CD8-positive, alpha-beta memory T cell (primary cell): ENCODE measurements at places on chromosomes 7 and 10. TPM values are rescaled to one million over a fixed set of nuclear protein-coding genes. Genes with fewer than 3 reads are reported as not detected.
A peak's percentile ranks its signal among the peaks of the same experiment; 100 is the strongest.

The OR6V1 gene
- polyA plus RNA-seq, result not detected

The GOLGA7B gene
- 0.62 TPM for polyA plus RNA-seq

The MAT1A gene
- polyA plus RNA-seq, result not detected

The SCIN gene
- polyA plus RNA-seq, result not detected

The KIAA1217 gene
- not detected for polyA plus RNA-seq

The ANKRD61 gene
- not detected for polyA plus RNA-seq

The MKI67 gene
- polyA plus RNA-seq, result 0.70 TPM

The WDR86 gene
- polyA plus RNA-seq, result 10.4 TPM

The VAX1 gene
- polyA plus RNA-seq, result not detected

The LIPN gene
- polyA plus RNA-seq, result not detected

The NKX1-2 gene
- not detected for polyA plus RNA-seq

The CDK1 gene
- 0.52 TPM for polyA plus RNA-seq

The PKD2L1 gene
- polyA plus RNA-seq, result not detected

DNA sequence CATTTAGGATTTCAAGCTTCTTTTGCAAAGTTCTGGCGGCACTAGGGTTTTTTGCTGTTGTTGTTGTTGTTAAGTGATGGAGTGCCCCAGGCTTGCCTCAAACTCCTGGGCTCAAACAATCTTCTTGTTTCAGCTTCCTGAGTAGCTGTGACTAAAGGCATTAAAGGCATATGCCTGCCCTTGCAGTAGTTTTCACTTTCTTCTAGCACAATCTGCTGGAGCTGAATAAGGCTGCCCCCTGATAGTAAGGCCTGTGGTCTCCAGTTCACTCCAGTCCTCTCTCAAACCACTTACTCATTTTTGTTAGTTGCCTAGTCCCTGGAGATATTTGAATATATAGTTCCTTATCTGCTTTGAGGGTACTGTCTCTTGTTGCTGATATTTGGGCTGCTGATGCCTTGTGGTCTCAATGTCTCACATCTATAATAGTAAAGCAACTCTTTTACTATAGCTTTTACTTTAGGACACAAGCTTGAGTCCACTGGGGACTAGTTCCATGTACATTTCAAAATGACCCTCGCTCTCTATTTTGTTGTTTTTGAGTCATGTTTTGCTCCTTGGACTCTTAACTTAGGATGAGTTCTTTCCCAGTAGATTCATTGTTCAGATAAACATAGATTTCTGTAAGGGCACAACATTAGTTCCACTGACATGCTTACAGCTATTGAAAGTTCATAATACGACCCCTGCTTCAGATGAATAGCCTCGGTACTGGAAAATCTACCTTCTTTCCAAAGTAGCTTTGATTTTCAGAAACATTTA is 25.5 kb downstream of the PHF14 start:
- H3K4me1 ChIP-seq, result no peaks in the 10 kb centered on the region
- DNase-seq, result no peak
- H3K36me3 ChIP-seq, result no peaks in the 10 kb centered on the region
- H3K27ac ChIP-seq, result no peak overlapping the region

- H3K4me1 ChIP-seq, result no peaks in the 10 kb centered on the region
- H3K27me3 ChIP-seq, result no peaks in the 10 kb centered on the region
- no peaks in the 10 kb centered on the region for H3K36me3 ChIP-seq
These were observed 198.4 kb downstream of the PCLO start for GRCh38 chr7:82964150-82964882.

GRCh38 chr7:120709972-120710320 is 148.0 kb downstream of the TSPAN12 start:
- no peak overlapping the region for H3K4me3 ChIP-seq
- no peaks in the 10 kb centered on the region for H3K36me3 ChIP-seq
- no peaks in the 10 kb centered on the region for H3K4me1 ChIP-seq
- no peak overlapping the region for H3K27ac ChIP-seq
- no peak for DNase-seq
- no peaks in the 10 kb centered on the region for H3K27me3 ChIP-seq

GRCh38 chr7:143974459-143974858 is 19.8 kb downstream of the OR2F1 start:
- H3K4me3 ChIP-seq, result no peak overlapping the region
- H3K36me3 ChIP-seq, result no peaks in the 10 kb centered on the region
- H3K27me3 ChIP-seq, result no peaks in the 10 kb centered on the region
- no peak overlapping the region for H3K27ac ChIP-seq

- no peak for DNase-seq
- H3K4me3 ChIP-seq, result no peak overlapping the region
- H3K27ac ChIP-seq, result no peak overlapping the region
- no peaks in the 10 kb centered on the region for H3K4me1 ChIP-seq
- H3K36me3 ChIP-seq, result no peaks in the 10 kb centered on the region
- H3K27me3 ChIP-seq, result no peaks in the 10 kb centered on the region
These were observed 105.7 kb downstream of the FOXL3 start for GRCh38 chr7:395643-396042.

DNA sequence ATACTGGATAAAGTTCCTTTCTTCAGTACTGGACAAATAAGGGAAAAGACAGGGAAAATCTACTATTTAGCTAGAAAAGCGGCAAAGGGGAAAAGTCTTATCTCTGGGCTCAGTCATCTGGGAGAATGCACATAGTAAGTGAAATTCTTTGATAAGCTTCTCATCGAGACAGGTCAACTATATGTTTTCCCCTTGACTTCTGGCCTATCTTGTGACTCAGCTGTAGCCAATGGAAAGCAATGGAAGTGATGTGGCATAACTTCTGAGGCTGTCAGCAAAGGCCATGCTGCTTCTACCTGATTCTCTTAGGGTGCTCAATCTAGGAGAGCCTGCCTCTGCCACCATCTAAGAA is 91.9 kb downstream of the PCGF5 start:
- H3K36me3 ChIP-seq, result no peaks in the 10 kb centered on the region
- no peak overlapping the region for H3K27ac ChIP-seq
- DNase-seq, result no peak
- no peaks in the 10 kb centered on the region for H3K27me3 ChIP-seq

DNA sequence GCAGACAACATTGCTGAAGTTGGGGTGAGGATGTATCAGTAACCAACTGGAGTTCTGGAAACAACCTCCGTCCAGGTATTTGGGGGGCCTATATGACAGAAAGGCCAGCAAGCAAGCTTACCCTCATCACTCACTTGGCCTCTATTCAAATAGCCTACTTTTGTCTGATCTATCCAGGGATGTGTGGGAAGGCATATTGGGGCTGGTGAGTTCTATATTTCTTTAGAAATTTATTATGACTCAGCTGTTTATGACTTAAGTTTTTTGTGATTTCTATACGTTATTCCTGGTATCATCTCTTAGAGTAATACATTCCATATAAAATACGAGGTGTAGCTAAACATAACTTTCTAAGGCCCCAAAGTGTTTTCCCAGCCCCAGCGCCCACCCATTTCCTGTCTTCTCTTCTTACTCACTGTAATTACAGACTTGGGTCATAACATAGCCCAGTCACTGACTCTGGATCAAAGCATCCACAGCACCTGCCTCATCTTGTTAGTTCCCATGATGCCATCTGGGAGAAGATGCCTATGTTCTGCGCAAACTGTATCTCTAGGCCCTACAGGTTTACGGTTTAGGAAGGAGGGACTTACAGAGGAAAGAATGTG is 18.1 kb downstream of the GARS1 start:
- H3K4me3 ChIP-seq, result no peak overlapping the region
- no peaks in the 10 kb centered on the region for H3K4me1 ChIP-seq
- H3K27ac ChIP-seq, result no peak overlapping the region

DNA sequence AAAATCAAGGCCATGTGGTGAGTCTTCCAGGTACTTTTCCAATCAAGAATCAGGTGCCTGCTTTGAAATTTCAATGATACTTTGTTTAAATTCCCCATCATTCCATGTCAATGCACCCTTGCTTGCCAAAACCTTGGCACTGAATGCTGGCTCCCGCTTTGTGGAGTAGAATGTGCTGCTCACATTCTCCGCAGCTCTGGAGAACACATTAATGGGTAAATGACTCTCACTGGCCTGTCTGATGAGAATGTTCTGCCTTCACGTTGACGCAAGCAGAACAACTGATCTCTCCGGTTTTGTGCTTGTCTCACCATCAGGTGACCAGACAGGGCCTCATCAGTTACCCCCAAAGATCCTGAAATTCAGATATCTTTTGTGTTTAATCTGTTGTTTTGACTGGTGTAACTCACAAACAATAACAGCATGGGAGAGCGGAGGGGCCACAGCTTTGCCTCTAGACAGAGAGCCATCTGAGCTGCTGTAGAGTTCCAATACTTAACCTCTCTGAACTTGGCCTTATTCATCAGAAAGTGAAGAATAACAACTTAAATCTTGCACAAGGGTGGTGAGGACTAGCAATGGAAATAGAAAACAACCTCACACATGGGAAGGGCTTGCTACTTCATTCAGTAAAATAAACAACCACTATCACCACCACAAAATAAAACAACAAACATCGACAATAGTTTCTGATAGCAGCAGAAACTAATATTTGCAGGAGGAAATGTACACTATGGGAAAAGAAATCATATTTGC is 276.9 kb upstream of the IGFBP3 start:
- H3K36me3 ChIP-seq, result no peaks in the 10 kb centered on the region
- DNase-seq, result no peak
- H3K4me3 ChIP-seq, result no peak overlapping the region
- no peaks in the 10 kb centered on the region for H3K27me3 ChIP-seq
- H3K27ac ChIP-seq, result no peak overlapping the region
- no peaks in the 10 kb centered on the region for H3K4me1 ChIP-seq

- H3K27ac ChIP-seq, result peak overlapping the region; percentile 88
- DNase-seq, result peak; percentile 84
- no peaks in the 10 kb centered on the region for H3K27me3 ChIP-seq
- no peak overlapping the region for H3K4me3 ChIP-seq
- H3K4me1 ChIP-seq, result peaks cover 24% of the 10 kb centered on the region
- H3K36me3 ChIP-seq, result no peaks in the 10 kb centered on the region
These were observed 361.8 kb downstream of the GATA3 start for GRCh38 chr10:8416192-8416701.

DNA sequence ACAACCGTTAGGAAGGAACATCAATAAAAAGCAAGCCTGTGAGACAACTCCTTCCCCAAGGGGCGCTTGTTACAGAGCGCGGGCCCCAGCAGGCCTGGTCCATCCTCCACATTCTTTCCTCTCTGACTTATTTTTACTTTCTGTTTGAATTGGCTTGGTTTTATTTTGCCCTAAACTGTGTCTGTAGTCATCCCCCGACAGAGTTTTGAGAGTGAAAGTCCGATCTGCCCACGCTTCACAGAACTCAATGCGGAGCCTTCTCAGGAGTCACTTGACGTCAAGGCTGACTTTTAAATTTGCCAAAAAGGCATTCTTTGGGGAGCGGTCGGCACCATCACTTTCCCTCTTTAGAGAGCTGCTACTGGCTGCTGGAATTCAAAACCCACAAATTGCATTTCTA is 150.1 kb upstream of the KLF6 start:
- peak overlapping the region; percentile 36 for H3K4me3 ChIP-seq
- peak overlapping the region; percentile 69 for H3K27ac ChIP-seq
- peak; percentile 53 for DNase-seq
- no peaks in the 10 kb centered on the region for H3K36me3 ChIP-seq

DNA sequence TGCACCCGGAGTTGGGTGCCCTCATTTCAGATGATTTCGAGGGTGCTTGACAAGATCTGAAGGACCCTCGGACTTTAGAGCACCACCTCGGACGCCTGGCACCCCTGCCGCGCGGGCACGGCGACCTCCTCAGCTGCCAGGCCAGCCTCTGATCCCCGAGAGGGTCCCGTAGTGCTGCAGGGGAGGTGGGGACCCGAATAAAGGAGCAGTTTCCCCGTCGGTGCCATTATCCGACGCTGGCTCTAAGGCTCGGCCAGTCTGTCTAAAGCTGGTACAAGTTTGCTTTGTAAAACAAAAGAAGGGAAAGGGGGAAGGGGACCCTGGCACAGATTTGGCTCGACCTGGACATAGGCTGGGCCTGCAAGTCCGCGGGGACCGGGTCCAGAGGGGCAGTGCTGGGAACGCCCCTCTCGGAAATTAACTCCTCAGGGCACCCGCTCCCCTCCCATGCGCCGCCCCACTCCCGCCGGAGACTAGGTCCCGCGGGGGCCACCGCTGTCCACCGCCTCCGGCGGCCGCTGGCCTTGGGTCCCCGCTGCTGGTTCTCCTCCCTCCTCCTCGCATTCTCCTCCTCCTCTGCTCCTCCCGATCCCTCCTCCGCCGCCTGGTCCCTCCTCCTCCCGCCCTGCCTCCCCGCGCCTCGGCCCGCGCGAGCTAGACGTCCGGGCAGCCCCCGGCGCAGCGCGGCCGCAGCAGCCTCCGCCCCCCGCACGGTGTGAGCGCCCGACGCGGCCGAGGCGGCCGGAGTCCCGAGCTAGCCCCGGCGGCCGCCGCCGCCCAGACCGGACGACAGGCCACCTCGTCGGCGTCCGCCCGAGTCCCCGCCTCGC is at the start of gene EGFR:
EGFR (plus strand) TSS at position 657 of the 830 bp plus-strand sequence. CDS start 261 bp downstream, outside the sequence.
- no peak within 1 kb of the TSS for H3K4me3 ChIP-seq
- no peaks in the 10 kb centered on the region for H3K4me1 ChIP-seq
- DNase-seq, result no peak
- no peaks in the 10 kb centered on the region for H3K27me3 ChIP-seq
- H3K36me3 ChIP-seq, result no peaks in the 10 kb centered on the region

- H3K36me3 ChIP-seq, result no peaks in the 10 kb centered on the region
- peak overlapping the region; percentile 86 for H3K27ac ChIP-seq
- peak overlapping the region; percentile 94 for H3K4me3 ChIP-seq
- DNase-seq, result peak; percentile 33
These were observed 2.5 kb downstream of the TRIM8 start for GRCh38 chr10:102646610-102647442.

GRCh38 chr10:130901311-130902165 is 410.0 kb downstream of the TCERG1L start:
- H3K4me1 ChIP-seq, result no peaks in the 10 kb centered on the region
- H3K27me3 ChIP-seq, result no peaks in the 10 kb centered on the region
- no peak for DNase-seq
- no peaks in the 10 kb centered on the region for H3K36me3 ChIP-seq
- no peak overlapping the region for H3K27ac ChIP-seq
- no peak overlapping the region for H3K4me3 ChIP-seq

GRCh38 chr7:875051-875450 is 1.3 kb upstream of the GET4 start:
- DNase-seq, result no peak
- H3K27me3 ChIP-seq, result no peaks in the 10 kb centered on the region
- no peak overlapping the region for H3K4me3 ChIP-seq
- H3K36me3 ChIP-seq, result peaks cover 6% of the 10 kb centered on the region
- H3K27ac ChIP-seq, result no peak overlapping the region
- H3K4me1 ChIP-seq, result peaks cover 36% of the 10 kb centered on the region

DNA sequence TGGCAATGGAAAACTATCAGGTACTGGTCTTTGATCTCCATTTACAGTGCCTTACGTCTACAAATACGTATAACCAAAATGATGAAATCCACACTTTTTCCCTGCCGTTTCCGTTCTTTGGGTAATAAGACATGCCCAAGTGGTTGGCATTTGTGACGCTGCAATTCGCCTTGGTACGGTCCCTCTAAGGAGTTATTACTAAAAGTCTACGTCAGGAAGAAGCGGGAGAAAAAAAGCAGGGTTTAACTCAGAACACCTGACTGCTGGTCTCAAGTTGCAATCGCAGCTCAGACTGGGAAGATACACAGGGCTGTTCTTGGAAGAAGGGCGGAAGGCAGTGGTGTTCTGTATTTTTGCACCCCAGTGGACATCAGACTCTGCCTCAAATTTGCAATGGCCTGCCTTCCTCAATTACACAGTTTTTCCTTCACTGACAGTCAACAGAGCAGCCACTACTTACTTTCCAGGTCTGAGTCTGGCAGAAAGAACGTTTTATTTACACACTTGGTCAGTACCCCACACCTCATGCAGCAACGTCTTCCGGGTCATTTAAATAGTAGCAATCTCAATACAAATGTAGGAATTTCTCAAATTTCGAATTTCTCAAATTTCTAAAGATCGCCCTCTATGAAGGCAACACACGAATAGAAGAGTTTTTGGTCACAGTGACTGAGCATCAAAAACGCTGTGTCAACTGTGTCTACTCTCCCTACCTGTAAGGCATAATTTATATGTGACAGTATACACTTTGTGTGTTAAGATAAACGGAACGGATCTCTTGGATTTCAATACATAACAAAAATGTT is 2.1 kb downstream of the BAIAP2L1 start:
- no peak overlapping the region for H3K27ac ChIP-seq
- H3K4me3 ChIP-seq, result no peak overlapping the region
- no peak for DNase-seq
- no peaks in the 10 kb centered on the region for H3K36me3 ChIP-seq
- peaks cover 5% of the 10 kb centered on the region for H3K4me1 ChIP-seq
